ENCODE measurements at places on chromosomes 13 and 19. TPM values are rescaled to one million over a fixed set of nuclear protein-coding genes. Genes with fewer than 3 reads are reported as not detected.

DNA sequence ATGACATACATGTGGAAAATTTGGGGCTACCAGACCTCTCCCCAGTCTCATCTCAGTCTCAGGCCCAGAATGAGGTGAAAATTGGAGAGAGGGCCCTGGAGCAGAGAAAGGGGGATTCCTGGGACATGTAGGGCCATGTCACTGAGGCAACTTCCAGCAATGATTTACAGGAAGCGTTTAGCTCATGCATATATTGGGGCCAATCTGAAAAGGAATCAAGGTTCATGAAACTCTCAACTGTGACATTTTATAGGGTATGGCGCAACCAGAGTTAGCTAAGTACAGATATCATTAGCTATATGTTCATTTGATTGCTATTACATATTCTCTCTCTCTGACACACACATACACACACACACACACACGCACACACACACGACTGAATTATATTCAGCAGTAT lies 86.3 kb downstream of the RNASEH2B start:
- H3K27me3 ChIP-seq, result no peaks in the 10 kb centered on the region
- peaks cover 32% of the 10 kb centered on the region for H3K4me1 ChIP-seq
- no peak overlapping the region for H3K27ac ChIP-seq
- DNase-seq, result no peak
- no peak overlapping the region for H3K4me3 ChIP-seq

GRCh38 chr13:44818016-44818415 lies 171.3 kb downstream of the NUFIP1 start:
- no peak for DNase-seq
- no peaks in the 10 kb centered on the region for H3K4me1 ChIP-seq
- no peak overlapping the region for H3K27ac ChIP-seq
- no peaks in the 10 kb centered on the region for H3K36me3 ChIP-seq
- H3K4me3 ChIP-seq, result no peak overlapping the region

GRCh38 chr19:18278521-18279265 lies 2.7 kb downstream of the JUND start:
- DNase-seq, result no peak
- no peak overlapping the region for H3K27ac ChIP-seq
- H3K4me1 ChIP-seq, result peaks cover 69% of the 10 kb centered on the region
- peaks cover 30% of the 10 kb centered on the region for H3K36me3 ChIP-seq

DNA sequence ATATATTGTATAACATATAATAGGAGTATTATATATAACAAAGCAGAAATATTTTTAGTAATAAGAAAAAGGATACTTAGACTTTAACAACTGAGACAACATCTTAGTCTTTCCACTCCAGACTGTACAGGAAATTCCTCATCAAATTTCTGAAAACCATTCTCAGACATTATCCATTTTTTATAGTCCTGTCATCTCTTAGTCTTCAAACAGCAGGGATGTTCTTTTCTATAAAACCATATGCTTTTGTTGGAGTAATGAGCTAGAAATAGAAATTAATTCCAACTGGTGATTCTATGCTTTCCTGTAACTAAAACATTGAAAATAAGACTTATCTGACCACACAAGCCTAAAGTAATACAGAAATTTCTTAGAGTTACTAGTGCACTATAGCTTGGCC lies 82.2 kb upstream of the CSNK1A1L start:
- H3K4me1 ChIP-seq, result no peaks in the 10 kb centered on the region
- DNase-seq, result no peak
- no peaks in the 10 kb centered on the region for H3K27me3 ChIP-seq
- no peaks in the 10 kb centered on the region for H3K36me3 ChIP-seq
- no peak overlapping the region for H3K27ac ChIP-seq

- H3K27me3 ChIP-seq, result no peaks in the 10 kb centered on the region
- DNase-seq, result no peak
- H3K36me3 ChIP-seq, result peaks cover 37% of the 10 kb centered on the region
- H3K4me3 ChIP-seq, result no peak overlapping the region
- H3K4me1 ChIP-seq, result no peaks in the 10 kb centered on the region
These were observed 85.1 kb downstream of the KATNAL1 start for GRCh38 chr13:30222254-30222653.

DNA sequence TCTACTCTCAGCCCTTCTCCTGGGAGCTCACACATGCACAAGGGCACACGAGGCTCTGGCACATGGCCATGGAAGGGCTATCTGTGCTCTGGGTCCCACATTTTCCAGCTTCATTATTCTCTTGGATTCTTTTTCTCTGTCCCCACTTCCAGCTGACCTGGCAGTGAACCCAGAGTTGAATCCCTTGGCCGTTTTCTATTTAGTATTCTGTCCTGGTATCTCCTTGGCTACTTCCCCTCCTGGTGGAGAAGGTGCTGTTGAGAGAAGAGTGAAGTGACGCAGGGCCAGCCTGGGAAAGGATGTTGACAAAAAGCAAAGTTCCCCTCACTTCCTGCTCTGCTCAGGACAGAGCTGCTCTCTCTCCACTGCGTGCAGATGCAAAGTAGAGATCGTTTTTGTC lies 303.1 kb downstream of the IRS2 start:
- no peaks in the 10 kb centered on the region for H3K27me3 ChIP-seq
- no peaks in the 10 kb centered on the region for H3K4me1 ChIP-seq
- H3K36me3 ChIP-seq, result no peaks in the 10 kb centered on the region
- no peak overlapping the region for H3K27ac ChIP-seq
- no peak for DNase-seq

GRCh38 chr13:21109168-21109567 lies 47.8 kb upstream of the LATS2 start:
- H3K27ac ChIP-seq, result no peak overlapping the region
- H3K4me1 ChIP-seq, result no peaks in the 10 kb centered on the region
- DNase-seq, result no peak
- no peak overlapping the region for H3K4me3 ChIP-seq
- no peaks in the 10 kb centered on the region for H3K36me3 ChIP-seq

DNA sequence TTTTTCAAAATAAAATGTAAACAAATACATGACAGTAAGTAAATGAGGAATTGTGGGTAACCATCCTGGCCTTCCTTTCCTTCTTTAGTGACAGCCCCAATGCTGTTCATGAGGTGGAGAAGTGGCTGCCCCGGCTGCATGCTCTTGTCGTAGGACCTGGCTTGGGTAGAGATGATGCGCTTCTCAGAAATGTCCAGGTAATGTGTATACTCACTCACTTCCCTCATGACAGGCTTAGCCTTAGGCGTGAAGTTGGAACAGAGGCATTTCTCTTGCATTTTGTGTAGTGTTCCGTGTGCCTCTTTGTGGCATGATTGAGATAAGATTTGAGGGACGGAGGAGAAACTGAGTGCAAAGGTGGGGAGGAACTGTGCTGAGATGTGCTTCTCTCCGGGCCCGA lies 12.0 kb downstream of the NAXD start:
- peaks cover 41% of the 10 kb centered on the region for H3K4me1 ChIP-seq
- no peak overlapping the region for H3K27ac ChIP-seq
- peaks cover 70% of the 10 kb centered on the region for H3K36me3 ChIP-seq
- H3K4me3 ChIP-seq, result no peak overlapping the region
- no peaks in the 10 kb centered on the region for H3K27me3 ChIP-seq
- DNase-seq, result no peak

- H3K4me1 ChIP-seq, result peaks cover 34% of the 10 kb centered on the region
- no peaks in the 10 kb centered on the region for H3K36me3 ChIP-seq
- H3K4me3 ChIP-seq, result no peak overlapping the region
- no peak for DNase-seq
These were observed 44.4 kb downstream of the FAM124A start for GRCh38 chr13:51266642-51267041.

GRCh38 chr19:17159466-17160393 lies 55.4 kb upstream of the USE1 start:
- H3K36me3 ChIP-seq, result peaks cover 100% of the 10 kb centered on the region
- no peak for DNase-seq
- no peaks in the 10 kb centered on the region for H3K4me1 ChIP-seq
- no peak overlapping the region for H3K27ac ChIP-seq
- no peak overlapping the region for H3K4me3 ChIP-seq

GRCh38 chr13:48686636-48687210 lies 33.0 kb downstream of the CYSLTR2 start:
- DNase-seq, result no peak
- no peak overlapping the region for H3K4me3 ChIP-seq
- no peaks in the 10 kb centered on the region for H3K27me3 ChIP-seq
- H3K36me3 ChIP-seq, result no peaks in the 10 kb centered on the region
- no peaks in the 10 kb centered on the region for H3K4me1 ChIP-seq

- peaks cover 25% of the 10 kb centered on the region for H3K4me1 ChIP-seq
- H3K4me3 ChIP-seq, result peak within 1 kb of the TSS; percentile 48
These were observed at the start of gene SHANK1 for GRCh38 chr19:50719566-50719965. Gene SHANK1 (minus strand): TSS chr19:50719802. CDS start chr19:50716919, 2,883 bp downstream.

GRCh38 chr13:51603716-51604115 lies 19.5 kb downstream of the WDFY2 start:
- no peaks in the 10 kb centered on the region for H3K27me3 ChIP-seq
- DNase-seq, result no peak
- no peaks in the 10 kb centered on the region for H3K36me3 ChIP-seq
- H3K4me1 ChIP-seq, result peaks cover 22% of the 10 kb centered on the region

DNA sequence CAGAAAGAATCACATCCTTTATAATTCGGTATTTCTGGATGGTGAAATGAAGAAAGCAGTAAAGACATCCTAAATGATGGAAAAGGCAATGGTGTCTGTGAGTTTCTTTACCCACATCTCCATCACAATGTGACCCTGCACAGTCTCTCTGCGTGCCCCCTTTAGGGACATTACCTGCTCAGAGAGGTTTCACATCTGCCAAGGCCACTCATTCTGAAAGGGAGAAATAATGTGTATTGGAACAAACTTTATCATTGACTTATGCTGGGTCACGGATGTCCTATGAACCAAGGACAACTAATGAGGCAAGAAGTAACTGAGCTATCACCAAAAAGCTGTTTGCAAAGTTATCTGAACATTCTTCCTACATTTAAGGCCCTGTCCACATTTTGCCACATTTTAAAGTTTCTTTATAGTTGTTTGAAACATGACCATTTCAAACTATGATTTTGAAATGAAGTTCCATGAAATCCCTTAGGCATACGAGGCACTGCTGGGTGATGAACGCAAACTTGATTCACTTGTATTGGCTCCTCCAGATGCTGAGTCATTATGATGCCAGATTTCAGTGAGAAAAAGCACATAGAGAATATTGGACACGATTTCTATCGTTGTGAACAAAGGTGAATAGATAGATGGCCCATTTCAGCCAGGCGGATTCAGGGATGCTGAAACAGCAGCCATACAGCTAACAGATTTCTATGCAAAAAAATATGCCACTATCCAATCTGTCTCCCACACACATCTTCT lies 63.5 kb upstream of the HMGB1 start:
- no peaks in the 10 kb centered on the region for H3K4me1 ChIP-seq
- no peaks in the 10 kb centered on the region for H3K27me3 ChIP-seq
- no peak overlapping the region for H3K27ac ChIP-seq
- no peaks in the 10 kb centered on the region for H3K36me3 ChIP-seq
- H3K4me3 ChIP-seq, result no peak overlapping the region

- DNase-seq, result no peak
- H3K4me1 ChIP-seq, result no peaks in the 10 kb centered on the region
- H3K27ac ChIP-seq, result no peak overlapping the region
These were observed 185.7 kb downstream of the PTPRS start for GRCh38 chr19:5154799-5155426.

Gene MISP
- total RNA-seq, result not detected

Gene OBI1
- total RNA-seq, result 9.8 TPM

Gene SELENOV
- total RNA-seq, result not detected

Gene MTIF3
- total RNA-seq, result 121 TPM

Gene PTH2
- not detected for total RNA-seq

Gene OR7A5
- not detected for total RNA-seq

Gene TINCR
- total RNA-seq, result 0.18 TPM

Gene CGB7
- not detected for total RNA-seq

Gene SERTAD1
- total RNA-seq, result 7.7 TPM

Measured in heart right ventricle (tissue), 16 donors.